ENCODE measurements at places on chromosomes 6 and 20.

- no peak for DNase-seq
Observed at GRCh38 chr20:45328451-45328850, 19.8 kb downstream of the SDC4 start.

DNA sequence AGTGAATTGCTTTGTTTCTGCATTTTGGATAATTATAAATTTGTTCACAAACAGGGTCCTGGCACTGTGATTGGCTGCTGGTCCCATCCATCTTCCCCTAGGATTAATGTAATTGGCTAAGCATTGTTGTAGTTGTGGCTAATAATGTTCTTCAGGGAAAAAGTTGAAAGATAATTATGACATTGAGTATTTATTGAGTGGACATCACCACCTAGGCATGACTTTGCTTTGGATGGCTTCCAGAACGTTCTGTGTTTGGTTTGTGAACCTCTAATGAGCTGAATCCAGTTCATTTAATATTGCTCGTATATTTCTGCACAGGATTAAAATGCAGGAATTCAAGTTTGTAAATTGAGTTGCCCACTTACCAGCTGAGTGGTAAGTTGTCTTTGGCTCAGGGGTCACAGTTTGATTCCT is 55.1 kb downstream of the ARID1B start:
- DNase-seq = peak; percentile 72

- peak; percentile 36 for DNase-seq
Observed at GRCh38 chr6:22367346-22367745, 70.5 kb upstream of the PRL start.

GRCh38 chr6:116017546-116018295 is 43.0 kb downstream of the FRK start:
- no peak for DNase-seq

DNA sequence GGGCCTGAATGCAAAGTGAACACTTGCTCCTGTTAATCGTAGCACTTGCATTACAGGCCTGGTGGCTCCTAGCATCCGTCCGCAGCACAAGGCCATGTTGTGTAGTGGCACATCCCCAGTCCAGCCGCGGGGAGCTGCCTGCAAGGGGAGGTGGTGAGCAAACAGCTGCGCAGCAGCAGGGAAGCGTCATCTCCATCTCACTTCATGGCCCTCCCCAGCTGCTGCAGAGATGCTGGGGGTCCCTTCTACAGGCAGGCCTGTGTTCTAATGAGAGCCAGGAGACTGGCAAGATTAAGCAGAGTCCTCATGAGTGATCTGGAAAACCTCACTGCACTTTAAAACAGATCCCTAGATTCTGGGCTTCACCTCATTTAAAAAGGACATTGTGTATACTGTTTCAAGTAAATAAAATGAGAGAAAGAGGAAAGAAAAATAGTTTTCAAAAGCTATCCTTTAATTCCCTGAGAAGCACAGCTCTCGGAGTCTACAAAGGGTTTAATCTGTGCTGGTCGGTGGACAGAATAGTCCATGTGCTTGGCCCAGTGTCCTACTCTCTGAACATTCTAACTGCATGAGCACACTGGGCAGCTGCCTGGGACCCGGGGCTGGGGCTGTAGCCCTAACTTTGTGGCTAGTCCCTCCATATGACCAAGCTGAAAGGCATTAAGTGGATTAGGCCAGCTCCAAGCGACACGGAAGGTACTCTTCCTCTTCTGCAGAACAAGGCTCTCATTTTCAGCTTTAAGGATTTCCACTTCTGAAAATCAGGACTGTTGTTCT is 125.8 kb downstream of the LY86 start:
- peak; percentile 15 for DNase-seq

DNA sequence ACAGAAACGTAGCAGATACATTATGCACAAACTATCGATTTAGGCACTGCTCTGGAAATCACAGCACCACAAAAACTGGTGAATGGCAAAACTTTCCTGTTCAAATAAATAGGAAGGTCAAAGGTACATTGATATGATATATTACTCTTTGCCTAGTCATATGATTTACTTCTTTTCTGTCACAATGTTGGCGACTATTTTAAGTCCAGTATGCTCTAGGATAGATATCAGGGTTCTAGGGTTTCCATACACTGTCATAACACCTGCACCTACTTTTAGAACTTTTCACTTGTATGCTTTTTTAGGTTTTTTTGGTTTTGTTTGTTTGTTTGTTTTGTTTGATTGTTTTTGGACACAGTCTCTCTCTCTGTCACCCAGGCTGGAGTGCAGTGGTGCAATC is 25.0 kb downstream of the KHDC1L start:
- no peak for DNase-seq

DNA sequence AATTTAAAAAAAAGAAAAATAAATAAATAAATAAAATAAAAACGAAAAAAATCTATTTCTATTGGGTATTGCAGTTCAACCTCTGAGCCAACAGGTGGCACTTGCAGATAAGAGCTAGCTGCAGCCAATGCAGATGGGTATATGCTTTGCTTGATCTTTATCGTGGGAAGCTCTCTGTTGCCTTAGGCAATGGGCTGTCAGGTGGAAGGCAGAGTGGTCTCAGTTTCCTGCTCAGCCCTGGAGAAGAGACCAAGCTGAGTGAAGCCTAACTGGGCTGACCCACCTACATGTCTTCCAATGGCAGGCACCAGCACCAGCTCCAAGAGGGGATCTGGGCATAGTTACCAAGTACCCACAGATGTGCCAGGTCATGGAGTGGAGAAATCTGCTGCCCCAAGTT is 95.0 kb downstream of the AK9 start:
- DNase-seq = peak; percentile 57

GRCh38 chr20:50762435-50763220 is 31.2 kb downstream of the PARD6B start:
- DNase-seq = peak; percentile 76

DNA sequence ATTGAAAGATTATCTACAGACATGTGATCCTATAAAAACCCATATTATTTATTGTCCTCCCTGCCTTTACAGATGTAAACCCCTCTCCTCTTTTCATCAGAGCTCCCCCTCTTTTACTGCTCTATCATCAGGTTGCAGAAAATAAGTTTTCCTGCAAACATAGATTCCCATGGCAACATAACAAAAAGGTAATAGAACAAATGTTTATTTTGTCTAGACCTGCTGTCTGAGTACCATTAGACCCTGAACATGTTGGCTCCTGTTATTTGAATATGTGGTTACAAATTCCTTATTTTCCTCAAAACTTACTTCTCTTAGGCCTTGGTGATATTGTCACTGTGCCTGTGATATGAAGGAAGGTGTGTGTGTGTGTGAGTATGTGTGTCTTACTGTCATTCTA is 11.5 kb downstream of the MAPK14 start:
- no peak for DNase-seq

- DNase-seq = no peak
Observed at GRCh38 chr6:73073238-73073637, 152.1 kb downstream of the KHDC1L start.

- peak; percentile 82 for DNase-seq
Observed at GRCh38 chr20:47620808-47621805, 119.4 kb downstream of the NCOA3 start.

DNA sequence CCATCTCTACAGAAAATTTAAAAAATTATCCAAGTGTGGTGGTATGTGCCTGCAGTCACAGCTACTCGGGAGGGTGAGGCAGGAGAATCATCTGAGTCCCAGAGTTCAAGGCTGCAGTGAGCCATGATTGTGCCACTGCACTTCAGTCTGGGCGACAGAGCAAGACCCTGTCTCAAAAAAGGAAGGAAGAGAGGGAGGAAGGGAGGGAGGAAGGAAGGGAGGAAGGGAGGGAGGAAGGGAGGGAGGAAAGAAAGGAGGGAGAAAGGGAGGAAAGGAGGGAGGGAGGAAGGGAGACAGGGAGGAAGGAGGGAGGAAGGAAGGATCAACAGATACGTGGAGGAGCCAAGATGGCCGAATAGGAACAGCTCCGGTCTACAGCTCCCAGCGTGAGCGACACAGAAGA is 90.1 kb downstream of the ZNF217 start:
- DNase-seq = no peak

DNA sequence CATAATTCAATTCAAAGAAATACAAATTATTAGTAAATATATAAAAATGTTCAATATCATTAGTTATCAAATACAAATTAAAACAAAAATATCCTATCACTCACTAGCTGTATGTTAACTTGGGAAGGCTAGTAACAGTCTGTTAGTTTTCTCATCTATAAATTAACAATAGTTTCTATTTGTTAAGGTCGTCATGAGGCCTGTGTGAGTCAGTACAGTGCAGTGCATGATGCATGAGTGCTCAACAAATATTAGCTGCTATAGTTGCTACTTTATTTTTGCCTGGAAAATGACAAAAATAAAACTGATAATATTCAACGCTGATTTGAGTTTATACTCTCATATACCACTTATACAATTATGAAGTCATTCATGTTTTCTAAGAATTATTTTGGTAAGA is 401.6 kb upstream of the RUNX2 start:
- DNase-seq = peak; percentile 10

DNA sequence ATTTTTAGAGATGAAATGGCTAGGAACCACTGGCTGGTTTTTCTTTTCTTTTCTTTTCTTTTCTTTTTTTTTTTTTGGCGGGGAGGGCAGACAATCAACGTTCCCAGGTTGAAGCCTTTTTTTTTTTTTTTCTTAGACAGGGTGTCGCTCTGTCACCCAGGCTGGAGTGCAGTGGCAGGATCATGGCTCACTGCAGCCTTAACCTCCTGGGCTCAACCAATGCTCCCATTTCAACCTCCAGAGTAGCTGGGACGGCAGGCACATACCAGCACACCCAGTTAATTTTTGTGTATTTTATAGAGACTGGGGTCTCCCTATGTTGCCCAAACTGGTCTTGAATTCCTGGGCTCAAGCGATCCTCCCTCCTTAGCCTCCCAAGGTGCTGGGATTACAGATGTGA is 18.8 kb upstream of the ITCH start:
- no peak for DNase-seq

DNA sequence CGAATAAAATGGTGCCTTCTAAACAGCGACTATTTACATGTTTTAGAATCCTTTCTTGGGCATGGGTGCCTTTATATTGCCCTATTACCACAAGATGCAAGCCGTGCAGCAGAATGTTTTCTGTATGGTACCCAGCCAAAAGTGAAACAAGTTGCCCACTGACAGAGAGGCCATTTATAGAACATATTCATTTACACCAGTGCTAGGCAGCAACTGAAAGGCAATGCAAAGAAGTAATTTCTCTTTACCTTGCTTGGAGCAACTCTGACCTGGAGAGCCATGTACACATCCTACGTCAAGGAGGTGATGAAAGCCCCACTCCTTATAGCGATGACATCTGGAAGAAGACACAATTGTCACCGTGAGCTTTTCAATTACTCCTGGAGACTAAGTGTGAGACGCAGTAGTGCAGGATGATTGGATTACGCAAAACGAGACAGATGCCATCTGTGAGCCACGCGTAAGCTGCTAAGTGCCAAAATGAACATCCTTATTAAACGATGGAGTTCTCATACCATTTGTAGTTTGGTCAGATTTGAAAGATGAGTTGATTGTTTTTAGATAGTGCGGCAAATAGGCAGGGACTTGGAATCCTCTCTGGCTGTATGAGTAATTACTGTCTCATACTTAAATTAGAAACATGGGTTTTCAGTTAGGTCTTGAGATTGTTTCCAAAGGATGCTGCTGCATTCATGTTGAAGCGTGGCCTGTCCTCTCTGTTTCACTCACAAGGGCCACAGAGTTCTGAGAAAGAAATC is at the start of gene TMEM244:
Gene TMEM244 (minus strand): TSS at position 408 of the 758 bp plus-strand sequence. CDS start 127 bp downstream, at position 281.
- peak; percentile 70 for DNase-seq

GRCh38 chr6:19988555-19988954 is 151.4 kb downstream of the ID4 start:
- peak; percentile 9 for DNase-seq

DNA sequence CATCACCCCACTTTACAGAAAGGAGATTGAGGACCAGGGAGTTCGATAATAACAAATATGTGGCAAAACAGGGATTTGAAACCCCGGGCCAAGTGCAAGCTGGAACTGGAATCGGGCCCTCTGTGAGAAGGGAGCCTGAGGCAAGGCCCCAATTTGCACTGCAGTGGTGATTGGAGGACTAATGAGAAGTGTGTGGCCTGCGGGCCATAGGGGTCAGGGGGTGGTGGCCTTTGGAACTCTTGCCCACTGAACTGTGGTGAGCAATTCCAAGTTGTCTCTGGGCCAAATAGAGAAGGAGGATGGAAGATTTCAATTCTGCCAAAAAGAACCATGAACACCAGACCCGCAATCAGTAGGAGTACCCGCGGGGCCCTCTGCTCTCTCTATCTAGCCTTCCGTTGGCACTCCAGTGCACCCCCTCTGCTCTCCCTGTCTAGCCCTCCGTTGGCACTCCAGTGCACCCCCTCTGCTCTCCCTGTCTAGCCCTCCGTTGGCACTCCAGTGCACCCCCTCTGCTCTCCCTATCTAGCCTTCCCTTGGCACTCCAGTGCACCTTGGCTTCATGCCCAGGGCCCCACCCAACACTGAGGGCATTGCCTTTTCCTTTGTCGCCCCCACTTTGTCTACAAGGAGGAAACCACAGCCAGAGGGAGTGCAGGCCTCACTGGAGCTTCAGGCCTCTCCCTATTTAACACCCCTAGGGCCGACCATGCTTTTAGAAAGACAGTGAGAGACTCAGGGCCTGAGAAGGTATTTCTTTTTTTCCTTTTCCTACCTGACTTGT is 6.0 kb upstream of the PTPRA start:
- no peak for DNase-seq

GRCh38 chr20:63158845-63159244 is 57.1 kb downstream of the YTHDF1 start:
- DNase-seq = no peak

DNA sequence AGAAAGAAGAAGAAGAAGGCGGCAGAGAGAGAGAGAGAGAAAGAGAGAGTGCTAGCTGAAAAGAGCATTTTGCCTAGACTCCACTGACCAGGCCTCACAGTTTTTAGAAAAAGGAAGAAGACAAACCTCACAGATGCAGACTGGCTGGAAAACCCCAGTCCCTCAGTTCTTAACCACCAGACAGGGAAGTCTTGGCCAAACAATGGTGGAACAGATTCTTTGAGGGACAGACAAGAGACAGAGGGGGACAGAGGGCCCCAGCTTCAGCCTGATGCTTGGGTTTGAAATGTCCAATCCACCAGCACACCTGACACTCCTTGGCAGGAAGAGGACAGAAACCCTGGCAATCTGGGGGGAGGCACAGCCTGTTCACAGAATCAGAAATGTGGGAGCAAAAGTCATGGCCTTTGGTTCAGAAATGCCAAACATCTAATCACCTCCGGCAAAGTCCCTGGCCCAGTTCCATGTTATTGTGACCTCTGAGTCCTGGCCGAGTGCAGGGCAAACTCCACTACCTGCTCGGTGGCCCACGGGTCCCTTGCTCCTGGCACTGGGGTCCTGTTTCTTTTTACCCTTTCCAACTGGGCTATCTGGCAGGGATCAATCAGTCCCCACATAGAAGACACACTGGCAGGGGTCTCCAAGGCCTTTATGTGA is 235.2 kb downstream of the LY86 start:
- no peak for DNase-seq

GRCh38 chr6:35161266-35161665 is 20.1 kb upstream of the TCP11 start:
- no peak for DNase-seq

Data from IMR-90 (cell line).